ENCODE measurements at places on chromosomes 7 and 10. TPM values are rescaled to one million over a fixed set of nuclear protein-coding genes. Genes with fewer than 3 reads are reported as not detected.

Gene PDE1C
- total RNA-seq, result not detected

Gene TMEM225B
- total RNA-seq, result 0.61 TPM

Gene ANXA8L1
- not detected for total RNA-seq

GRCh38 chr7:125559921-125560320, 630.3 kb upstream of the POT1 start:
- no peak overlapping the region for H3K27ac ChIP-seq
- H3K4me1 ChIP-seq, result peaks cover 4% of the 10 kb centered on the region
- H3K27me3 ChIP-seq, result no peaks in the 10 kb centered on the region

- peaks cover 49% of the 10 kb centered on the region for H3K4me1 ChIP-seq
- peak; percentile 69 for DNase-seq
- peaks cover 33% of the 10 kb centered on the region for H3K27me3 ChIP-seq
These were observed 64.6 kb upstream of the STEAP1B start for GRCh38 chr7:22564511-22565045.

GRCh38 chr7:25386311-25386744, 158.0 kb upstream of the NPVF start:
- no peaks in the 10 kb centered on the region for H3K36me3 ChIP-seq
- H3K27me3 ChIP-seq, result peaks cover 14% of the 10 kb centered on the region
- DNase-seq, result no peak
- no peak overlapping the region for H3K27ac ChIP-seq
- H3K4me3 ChIP-seq, result no peak overlapping the region

GRCh38 chr10:4780782-4781181, 45.2 kb upstream of the AKR1E2 start:
- no peak for DNase-seq
- H3K27ac ChIP-seq, result no peak overlapping the region
- H3K27me3 ChIP-seq, result peaks cover 35% of the 10 kb centered on the region
- H3K36me3 ChIP-seq, result no peaks in the 10 kb centered on the region
- peaks cover 4% of the 10 kb centered on the region for H3K4me1 ChIP-seq
- no peak overlapping the region for H3K4me3 ChIP-seq

GRCh38 chr7:46909601-46910051, 672.3 kb downstream of the TNS3 start:
- no peak overlapping the region for H3K27ac ChIP-seq
- H3K36me3 ChIP-seq, result no peaks in the 10 kb centered on the region
- H3K27me3 ChIP-seq, result no peaks in the 10 kb centered on the region
- H3K4me1 ChIP-seq, result no peaks in the 10 kb centered on the region
- no peak overlapping the region for H3K4me3 ChIP-seq

- no peaks in the 10 kb centered on the region for H3K27me3 ChIP-seq
- no peaks in the 10 kb centered on the region for H3K4me1 ChIP-seq
These were observed 8.9 kb downstream of the PNLIP start for GRCh38 chr10:116554628-116555027.

Data from activated CD4-positive, alpha-beta T cell treated with anti-CD3 and anti-CD28 coated beads, Interleukin-2, amount 10 ng/mL, durations not matched to agents 24 days and 14 days (primary cell).